AG09319 (cell line): ENCODE measurements at places on chromosomes 6 and 20.

DNA sequence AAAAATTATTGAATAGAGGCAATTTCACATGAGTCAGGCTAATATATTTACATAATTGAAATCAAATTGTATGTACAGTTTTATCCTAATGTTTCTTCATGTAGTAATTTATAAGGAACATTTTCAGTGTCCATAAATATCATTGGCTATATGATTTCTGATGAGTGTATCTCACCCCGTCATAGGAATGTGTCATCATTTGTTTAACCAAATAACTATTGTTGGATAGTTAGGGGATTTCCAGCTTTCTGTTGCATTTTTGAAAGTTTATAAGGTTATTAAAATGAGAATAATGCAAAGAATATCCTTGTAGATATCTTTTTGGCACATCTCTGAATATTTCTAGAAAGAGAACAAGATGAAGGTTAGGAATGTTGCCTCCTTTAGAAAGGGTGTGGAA lies 39.0 kb downstream of the SYTL3 start:
- no peak for DNase-seq

GRCh38 chr6:115396112-115396906 lies 664.4 kb downstream of the FRK start:
- no peak for DNase-seq

DNA sequence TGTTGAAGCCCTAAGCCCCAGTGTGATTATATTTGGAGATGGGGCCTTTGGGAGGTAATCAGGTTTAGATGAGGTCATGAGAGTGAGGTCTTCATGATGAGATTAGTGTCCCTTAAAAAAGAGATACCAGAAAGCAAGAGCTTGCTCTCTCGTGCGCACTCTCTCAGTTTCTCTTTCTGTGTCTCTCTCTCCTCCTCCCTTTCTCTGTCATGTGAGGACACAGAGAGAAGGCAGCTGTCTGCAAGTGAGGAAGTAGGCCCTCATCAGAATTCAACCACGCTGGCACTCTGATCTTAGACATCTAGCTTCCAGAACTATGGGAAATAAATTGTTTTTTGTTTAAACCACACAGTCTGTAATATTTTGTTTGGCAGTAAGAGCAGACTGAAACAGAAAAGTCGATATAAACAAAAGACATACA lies 180.5 kb downstream of the IBTK start:
- no peak for DNase-seq

DNA sequence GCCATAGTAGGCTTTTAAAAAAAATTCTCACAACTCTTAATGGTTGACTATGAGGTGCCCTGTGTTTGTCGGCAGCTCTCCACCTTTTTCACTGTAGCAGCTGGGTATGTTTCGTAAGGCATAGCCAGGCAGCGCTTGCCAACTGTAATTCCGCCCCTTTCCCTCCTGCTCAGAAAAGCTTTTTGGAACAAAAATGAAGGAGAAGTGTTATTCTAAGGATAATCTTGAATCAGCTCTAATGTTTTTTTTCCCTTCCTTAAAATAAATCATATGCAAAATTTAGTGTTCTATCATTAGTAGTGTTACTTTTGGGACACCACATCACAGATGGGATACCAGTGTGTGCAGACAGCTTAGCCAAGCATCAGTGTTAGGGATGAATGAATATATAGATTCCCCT lies 21.2 kb downstream of the RIOK1 start:
- DNase-seq, result no peak

GRCh38 chr6:96162711-96163120 lies 146.9 kb downstream of the FUT9 start:
- no peak for DNase-seq

DNA sequence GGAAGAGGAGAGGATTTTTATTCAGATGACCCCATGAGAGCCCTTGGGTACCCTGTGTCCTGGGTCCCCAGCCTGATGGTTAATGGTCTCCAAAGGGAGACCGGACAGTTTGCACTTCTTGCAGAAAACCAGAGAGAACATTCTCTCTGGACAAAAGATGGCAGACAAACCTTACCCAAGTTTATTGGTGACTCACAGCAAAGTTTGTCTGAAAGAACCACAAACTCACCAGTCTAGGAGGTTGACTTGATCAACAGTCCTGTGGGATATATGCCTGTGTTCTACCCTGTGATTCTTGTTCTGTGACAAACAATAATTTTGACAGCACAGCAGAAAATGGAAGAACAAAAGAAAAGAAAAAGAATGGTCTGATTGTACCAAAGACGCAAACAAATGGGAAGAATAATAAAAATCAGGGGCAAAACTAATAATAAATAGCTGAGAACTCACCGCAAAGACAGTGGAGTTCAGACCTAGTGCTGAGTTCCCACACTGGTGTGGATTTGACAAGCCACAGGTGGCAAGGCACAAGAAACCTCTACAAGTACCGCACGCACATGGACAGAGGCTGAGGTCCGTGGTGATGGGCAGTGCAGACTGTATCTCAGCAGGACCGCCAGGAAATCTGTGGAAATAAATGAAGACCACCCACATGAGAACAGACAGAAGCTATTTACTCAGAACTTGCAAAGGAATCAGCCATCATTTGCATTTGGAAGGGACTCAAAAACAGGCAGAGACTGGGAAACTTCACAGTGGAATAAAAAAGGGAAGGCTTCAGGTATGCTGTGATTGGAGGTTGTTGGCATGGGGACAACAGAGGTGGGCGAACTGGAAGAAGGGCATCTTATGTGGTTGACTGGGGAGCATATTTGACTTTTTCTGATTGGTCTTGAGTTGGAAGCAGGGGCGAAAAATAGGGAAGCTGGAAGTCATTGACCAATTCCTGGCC lies 246.3 kb upstream of the RNF24 start:
- no peak for DNase-seq

GRCh38 chr20:46698788-46699187 lies 9.5 kb upstream of the TP53RK start:
- no peak for DNase-seq

DNA sequence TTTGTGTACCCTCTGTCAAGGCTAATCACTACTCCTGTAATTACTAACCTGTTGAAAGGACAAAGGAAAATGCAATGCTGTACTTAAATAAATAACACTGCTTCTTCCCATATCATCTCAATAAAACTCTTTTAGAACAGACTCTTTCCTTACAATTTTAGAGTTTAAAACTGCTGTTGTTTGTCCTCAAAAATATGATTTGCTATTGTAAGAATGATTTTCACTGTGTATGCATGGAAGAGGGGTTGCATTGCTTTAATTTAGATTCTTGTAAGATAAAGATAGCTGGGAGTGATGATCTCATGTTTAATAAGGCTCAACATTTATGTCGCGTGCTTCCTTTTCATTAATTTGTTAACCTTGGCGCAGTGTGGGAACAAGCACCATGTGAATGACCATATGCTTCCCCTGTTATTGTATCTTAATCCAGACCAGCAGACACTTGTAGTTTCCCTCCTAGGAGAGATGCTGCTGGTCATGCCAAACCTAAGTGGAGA lies 89.8 kb upstream of the ATXN1 start:
- DNase-seq, result peak; percentile 29
